ENCODE measurements at places on chromosomes 6 and 20.

DNA sequence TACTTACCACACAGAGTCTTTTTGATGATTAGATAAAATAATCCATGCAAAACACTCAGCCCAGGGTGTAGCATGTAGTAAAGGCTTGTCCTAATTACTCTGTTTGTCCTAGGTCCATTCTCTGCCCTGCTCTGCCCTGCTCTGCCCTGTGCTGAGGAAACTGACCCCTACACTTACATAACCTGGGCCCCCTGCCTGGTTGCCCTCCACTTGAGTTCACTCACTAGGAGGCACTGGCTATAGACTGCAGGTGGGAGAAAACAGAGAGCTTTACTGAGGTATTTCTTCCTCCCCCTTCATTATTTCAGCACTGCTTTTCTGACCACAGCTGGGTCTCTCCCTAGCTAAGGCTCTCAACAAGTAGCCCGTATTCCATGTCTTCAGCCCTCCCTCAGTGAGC, 70.9 kb upstream of the TBX18 start:
- no peak for DNase-seq

DNA sequence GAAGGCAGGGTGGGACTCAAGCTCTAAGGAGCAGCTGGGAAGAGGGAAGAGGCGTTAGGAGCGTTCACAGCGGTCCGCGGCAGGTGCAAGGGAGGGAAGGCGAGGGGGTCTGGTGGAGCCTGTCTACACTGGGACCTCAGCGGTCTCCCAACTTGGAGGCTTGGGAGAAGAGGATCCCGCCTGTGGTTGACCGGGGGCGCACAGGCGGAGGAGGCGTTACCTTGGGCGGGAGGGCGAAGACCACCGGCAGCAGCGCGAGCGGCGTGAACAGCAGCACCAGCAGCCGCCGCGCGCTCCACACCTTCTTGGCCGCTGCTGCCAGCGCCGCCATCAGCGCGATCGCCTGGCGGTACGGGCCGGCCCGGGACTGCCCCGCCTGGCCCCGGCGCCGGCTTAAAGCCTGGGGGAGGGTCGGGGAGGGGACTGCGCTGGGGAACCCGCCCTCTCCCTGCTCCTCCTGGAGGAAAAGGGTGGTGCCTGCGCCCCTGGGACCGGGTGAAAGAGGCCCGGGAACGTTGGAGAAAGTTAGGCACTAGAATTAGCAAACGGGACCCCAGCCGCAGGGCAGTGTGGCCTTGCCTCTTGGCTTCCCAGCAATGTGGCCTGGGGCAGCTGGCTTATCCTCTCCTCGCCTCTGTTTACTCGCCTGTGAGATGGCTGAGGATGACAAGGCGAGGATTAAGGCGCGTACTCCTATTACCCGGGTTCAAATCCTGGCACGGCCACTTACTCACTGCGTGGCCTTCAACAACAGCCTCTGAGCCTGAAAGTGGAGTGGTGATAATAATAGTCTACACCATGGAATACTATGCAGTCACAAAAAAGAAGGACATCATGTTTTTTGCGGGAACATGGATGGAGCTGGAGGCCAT, at the start of gene SLC13A3:
SLC13A3 (minus strand) TSS at position 369 of the 872 bp plus-strand sequence; CDS start at position 331, 38 bp downstream.
- DNase-seq = peak; percentile 45

- DNase-seq = no peak
Measured at GRCh38 chr6:53344969-53345368, 3.8 kb downstream of the ELOVL5 start.

DNA sequence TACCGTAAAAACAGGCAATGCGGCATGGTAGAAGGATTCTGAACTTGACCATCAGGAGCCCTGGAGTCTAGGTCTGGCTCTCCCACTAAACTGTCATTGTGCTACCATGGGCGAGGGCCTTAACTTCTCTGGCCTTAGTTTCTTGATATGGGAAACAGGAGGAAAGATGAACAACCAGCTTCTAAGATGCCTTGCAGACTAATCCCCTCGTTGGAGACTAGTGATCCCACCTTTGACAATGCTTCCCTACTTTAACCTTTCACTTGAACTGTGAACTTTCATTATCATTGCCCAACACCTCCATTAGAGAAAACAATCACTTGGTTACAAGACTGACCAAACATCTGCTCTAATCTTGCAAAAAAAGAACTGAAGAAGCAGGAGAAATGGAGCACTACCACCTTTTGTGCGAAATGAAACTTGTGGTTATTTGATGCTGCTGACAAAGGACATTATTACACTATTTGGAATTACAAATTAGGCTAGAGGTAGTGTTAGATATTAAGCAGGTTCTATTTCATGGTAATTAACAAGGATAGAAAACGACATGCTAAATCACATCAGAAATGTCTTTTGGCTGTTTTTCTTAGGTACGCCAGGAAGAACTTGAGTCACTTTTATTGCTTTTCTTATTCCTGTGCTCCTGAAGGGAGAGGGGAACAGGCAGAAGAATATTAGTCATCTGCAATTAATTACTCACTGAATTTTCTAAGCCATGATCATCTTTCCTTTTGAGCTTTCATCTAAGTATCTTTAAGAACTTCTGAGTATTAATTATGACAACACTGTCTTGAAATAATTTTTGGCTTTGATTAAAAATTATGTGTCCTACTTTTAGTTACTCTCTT, 39.1 kb upstream of the ARHGAP18 start:
- no peak for DNase-seq

GRCh38 chr20:61835301-61835700, 230.4 kb downstream of the TAF4 start:
- no peak for DNase-seq

DNA sequence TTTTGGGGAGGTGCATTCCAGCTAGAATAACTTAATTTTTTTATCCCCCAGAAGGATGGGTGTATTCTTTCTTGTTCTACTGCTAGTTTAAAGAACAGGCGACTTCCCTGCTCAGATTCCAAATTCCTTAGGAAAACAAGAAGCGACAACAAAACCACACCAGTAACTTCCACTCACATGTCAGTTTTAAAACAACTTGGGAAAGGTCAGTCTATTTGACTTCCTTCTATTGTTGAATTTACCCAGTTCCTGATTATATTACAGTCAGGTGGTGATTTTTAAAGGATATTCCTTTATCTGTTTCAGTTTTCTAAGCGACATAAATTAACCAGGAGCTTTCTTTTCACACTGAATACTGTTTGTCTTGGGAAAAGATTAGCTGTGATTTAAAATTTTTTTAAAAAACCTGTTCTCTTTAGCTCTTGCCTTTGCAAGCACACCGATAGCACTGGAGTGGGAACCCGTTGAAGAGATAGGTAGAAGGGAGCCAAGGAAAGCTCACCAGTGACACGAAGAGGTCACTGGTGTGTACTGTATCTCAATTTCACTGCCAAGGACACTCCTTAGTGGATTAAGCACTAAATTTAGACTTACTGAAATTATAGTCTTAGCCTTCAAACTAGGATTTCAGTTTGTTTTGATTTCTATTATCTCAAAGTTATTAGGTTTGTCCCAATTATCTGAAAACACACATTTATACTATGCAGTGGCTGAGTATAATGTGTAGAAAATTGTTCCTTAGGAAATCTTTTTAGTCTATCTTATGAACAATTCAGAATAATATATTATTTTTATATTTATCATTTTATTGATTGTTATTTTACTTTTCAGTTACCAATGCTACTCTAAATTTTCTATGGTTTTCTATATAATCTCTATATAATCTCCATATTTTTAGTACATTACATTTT, 22.3 kb downstream of the MARCKS start:
- no peak for DNase-seq
